Tibial artery (tissue), 4 donors: ENCODE measurements at places on chromosomes 11 and 22.

GRCh38 chr11:3102641-3102921 is 45.4 kb upstream of the CARS1 start:
- no peaks in the 10 kb centered on the region for H3K4me1 ChIP-seq
- no peaks in the 10 kb centered on the region for H3K27me3 ChIP-seq
- H3K4me3 ChIP-seq, result no peak overlapping the region
- peaks cover 53% of the 10 kb centered on the region for H3K36me3 ChIP-seq
- DNase-seq, result peak; percentile 37

- no peak for DNase-seq
- H3K27me3 ChIP-seq, result no peaks in the 10 kb centered on the region
- H3K4me1 ChIP-seq, result no peaks in the 10 kb centered on the region
- no peak within 1 kb of the TSS for H3K27ac ChIP-seq
- H3K36me3 ChIP-seq, result no peaks in the 10 kb centered on the region
These were observed at the start of gene OR51V1 for GRCh38 chr11:5200582-5200981. TSS of gene OR51V1 (minus strand) at chr11:5200682. CDS start at chr11:5200682, 0 bp downstream.

DNA sequence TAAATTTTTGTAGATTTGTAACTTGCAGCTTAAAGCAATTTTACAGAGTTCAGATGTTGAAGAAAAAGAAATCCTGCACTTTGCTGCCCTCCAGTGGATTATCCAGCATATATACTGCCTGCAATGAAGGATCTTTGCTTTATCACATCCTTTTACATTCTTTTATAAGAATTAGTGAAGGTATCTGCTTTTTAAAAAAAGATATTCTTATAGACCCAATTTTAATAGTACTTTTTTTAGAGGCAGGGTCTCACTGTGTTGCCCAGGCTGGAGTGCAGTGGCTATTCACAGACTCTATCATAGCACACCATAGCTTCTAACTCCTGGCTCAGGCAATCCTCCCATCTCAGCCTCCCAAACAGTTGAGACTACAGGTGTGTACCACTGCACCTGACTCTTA is 60.7 kb downstream of the TTC17 start:
- no peak overlapping the region for H3K27ac ChIP-seq
- no peaks in the 10 kb centered on the region for H3K27me3 ChIP-seq
- DNase-seq, result no peak
- H3K4me1 ChIP-seq, result no peaks in the 10 kb centered on the region
- no peak overlapping the region for H3K4me3 ChIP-seq

DNA sequence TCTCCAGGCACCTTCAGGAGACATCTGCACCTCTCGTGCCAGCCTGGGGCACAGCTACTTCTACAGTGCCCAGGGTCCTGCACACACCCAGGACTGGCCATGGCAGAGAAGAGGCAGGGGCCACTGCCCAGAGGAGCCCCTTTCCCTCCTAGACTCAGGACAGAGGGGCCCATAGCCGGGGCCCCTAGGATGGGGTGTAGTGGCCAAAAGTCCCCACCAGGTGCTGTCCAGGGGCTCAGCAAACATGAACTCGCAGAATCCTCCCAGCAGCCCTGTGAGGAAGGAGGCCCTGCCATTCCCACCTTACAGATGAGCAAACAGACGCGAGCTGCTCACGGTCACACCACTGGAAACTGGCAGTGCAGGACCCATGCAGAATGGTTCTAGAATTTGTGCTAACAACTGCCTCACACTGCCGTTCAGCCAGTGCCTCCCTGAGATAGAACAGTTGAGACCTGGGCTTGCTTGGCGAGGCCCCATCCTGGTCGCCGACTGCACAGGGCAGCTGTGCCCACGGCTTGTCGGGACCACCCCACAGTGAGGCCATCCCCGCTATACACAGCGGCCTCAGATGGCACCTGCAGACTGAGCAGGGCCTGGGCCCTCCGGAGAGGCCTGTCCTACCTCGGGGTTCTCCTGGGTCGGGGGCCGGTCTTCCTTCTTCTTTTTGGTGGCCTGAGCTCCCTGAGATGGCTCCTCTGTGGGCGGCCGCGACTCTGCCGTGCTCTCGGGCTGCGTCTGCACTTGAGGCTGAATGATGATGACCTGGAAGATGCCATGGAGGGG is 96.4 kb downstream of the PHF21B start:
- H3K36me3 ChIP-seq, result no peaks in the 10 kb centered on the region
- H3K27ac ChIP-seq, result no peak overlapping the region
- DNase-seq, result peak; percentile 35
- no peak overlapping the region for H3K4me3 ChIP-seq
- H3K4me1 ChIP-seq, result no peaks in the 10 kb centered on the region
- no peaks in the 10 kb centered on the region for H3K27me3 ChIP-seq

DNA sequence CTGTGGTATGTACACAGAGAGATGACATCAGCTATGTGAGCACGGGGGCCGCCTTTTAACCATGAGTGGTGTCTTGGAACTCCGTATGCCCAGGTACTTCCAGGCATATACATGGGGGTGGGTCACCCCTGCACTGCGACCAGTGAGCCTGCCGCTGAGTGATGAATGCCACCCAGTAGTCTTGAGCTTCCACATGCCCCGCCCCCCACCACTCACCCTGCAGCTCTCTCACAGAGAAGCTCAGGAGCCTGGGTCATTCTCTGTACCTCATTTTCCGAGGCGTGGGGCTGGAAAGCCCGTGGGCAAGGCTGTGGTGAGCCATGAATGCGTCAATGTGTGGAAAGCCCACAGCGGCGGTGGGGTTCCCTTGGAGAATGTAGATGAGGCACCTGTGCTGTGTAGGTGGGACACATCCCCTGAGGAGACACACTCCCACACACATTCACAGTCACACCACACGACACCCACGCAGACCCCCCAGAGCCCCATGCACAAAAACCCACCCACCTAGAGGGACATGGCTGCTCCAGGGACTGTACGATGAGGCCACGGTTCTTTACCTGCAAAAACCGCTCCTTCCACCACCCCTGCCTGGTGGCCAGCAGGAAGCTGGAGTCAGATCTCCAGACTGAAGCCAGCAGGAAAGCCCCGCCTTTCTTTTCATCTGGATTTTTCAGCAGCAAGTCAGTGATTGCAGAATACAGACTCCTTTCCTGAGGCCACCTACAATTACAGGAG is 67.6 kb downstream of the PIWIL3 start:
- no peak overlapping the region for H3K27ac ChIP-seq
- no peak overlapping the region for H3K4me3 ChIP-seq
- H3K27me3 ChIP-seq, result no peaks in the 10 kb centered on the region
- H3K4me1 ChIP-seq, result no peaks in the 10 kb centered on the region
- H3K36me3 ChIP-seq, result no peaks in the 10 kb centered on the region
- no peak for DNase-seq

- DNase-seq, result peak; percentile 17
- no peaks in the 10 kb centered on the region for H3K27me3 ChIP-seq
- H3K4me3 ChIP-seq, result no peak overlapping the region
- H3K4me1 ChIP-seq, result peaks cover 30% of the 10 kb centered on the region
- H3K27ac ChIP-seq, result no peak overlapping the region
These were observed 2.3 kb upstream of the RIN1 start for GRCh38 chr11:66338276-66339161.

- H3K36me3 ChIP-seq, result no peaks in the 10 kb centered on the region
- H3K27ac ChIP-seq, result no peak overlapping the region
- no peaks in the 10 kb centered on the region for H3K4me1 ChIP-seq
- H3K4me3 ChIP-seq, result no peak overlapping the region
- H3K27me3 ChIP-seq, result no peaks in the 10 kb centered on the region
- DNase-seq, result no peak
These were observed 16.9 kb upstream of the SLC3A2 start for GRCh38 chr11:62863687-62864335.
